Stimulated activated CD8-positive, alpha-beta memory T cell treated with anti-CD3 and anti-CD28 coated beads, Interleukin-2, amount 100 ng/mL, for 48 hours (primary cell): ENCODE measurements at places on chromosomes 11 and 22.

DNA sequence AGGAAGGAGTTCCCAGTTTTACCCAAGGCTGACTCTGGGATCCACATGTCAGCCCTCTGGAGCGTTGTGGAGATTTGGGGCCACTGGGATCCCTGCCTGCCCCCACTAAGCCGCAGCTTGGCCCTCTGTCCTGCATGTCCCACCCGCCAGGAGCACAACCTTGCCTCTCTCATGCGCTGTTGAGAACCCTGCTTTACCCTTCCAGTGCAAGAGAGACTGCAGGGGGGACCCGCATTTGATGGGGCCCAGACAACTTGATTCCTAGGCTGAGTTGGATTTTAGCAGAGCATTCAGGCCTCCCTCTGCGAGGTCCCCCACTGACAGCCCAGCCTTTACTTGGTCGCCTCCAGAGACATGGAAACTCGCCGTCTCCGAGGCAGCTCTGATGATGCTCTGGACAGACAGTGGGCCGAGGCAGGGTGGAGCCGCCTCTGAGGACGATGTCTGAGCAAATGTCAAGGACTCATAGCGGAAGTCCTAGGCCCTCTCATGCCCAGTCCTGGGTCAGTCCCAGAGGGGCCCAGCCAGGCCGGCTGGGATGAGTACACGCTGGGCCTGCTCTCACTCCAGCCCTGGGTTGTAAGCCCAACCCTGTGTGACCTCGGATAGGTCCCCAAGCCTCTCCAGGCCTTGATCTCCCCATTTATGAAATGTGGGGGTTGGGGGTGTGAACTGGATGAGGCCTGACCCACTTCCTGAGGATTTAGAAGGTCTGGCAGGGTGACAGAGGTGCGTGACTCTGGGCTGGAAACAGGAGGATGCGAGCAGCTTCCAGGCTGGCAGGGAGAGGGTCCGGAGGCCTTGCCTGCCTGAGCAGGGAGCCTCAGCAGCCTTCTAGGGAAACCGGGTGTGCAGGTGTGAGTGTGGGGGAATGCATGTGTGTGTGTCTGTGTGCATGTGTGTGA is 630 bp downstream of the CD5 start:
- no peak for DNase-seq

DNA sequence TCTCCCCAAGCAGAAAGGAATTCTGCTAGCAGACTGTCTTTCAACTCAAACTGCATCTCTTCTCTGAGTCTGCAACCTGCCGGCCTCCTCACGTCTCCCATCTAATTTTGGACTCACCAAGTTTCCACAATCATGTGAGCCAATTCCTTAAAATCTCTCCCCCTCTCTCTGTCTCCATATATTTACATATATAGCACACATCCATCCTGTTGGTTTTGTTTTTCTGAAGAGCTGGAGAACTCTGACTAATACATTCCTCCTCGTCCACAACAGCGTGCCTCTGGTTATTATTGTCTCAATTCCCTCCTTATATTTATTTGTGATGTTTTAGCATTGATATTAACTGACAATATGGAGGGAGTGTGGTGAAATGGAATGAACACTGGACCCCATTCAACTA is 29.6 kb upstream of the FJX1 start:
- DNase-seq = no peak

DNA sequence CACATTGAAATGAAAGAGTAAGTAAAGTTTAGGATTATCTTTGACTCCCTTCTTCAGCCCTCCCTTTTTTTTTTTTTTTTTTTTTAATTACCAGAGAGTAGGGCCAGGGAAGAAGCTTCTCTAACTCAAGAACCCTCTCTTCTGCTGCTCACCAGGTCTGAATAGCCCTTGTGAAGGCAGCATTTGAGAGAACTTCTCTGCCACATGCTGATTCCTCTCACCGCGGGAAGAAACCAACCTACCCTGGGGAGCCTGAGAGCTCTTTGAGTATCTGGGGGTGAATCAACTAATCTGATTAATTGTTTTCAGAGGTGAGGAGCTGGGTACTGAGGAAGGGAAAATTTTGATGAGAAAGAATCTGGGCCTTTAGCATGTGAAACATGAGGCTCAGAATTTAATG is 434.5 kb upstream of the CCDC90B start:
- DNase-seq = no peak

GRCh38 chr11:118004543-118005223 is 18.5 kb downstream of the IL10RA start:
- no peak for DNase-seq

- no peak for DNase-seq
Observed at GRCh38 chr22:29445508-29445907, 7.1 kb downstream of the RFPL1 start.

DNA sequence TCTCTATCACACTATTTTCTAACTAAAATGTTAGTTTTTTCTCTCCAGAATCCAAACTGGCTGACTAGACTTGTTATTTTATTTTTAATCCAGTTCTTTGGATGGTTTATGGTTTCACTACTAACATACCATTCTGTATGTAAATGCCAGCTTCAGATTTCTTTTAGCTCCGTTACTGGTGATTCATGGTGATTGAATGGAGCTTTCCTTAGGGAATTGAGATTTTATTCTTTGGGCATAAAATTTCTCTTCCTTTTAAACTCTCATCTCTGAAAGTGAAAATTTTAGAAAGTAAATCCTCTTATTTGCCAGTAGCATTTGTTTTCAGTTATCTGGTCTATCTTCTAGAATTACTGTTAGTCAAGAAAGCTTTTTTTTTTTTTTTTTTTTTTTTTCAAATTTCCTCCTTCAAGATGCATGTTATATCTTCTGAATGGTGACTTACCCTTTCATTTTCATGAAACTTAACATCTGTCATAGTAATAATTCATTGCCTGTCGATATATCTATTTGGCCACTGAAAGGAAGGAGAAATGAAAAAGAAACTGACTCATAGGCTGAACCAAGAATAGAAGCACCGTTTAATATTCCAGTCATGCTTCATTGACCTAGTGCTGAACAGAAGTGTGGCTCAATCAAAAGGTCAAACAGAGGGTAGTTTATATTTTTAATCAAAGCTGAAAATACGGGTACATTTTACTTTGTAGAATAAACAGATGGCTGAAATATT is 6.4 kb downstream of the ENDOD1 start:
- no peak for DNase-seq

DNA sequence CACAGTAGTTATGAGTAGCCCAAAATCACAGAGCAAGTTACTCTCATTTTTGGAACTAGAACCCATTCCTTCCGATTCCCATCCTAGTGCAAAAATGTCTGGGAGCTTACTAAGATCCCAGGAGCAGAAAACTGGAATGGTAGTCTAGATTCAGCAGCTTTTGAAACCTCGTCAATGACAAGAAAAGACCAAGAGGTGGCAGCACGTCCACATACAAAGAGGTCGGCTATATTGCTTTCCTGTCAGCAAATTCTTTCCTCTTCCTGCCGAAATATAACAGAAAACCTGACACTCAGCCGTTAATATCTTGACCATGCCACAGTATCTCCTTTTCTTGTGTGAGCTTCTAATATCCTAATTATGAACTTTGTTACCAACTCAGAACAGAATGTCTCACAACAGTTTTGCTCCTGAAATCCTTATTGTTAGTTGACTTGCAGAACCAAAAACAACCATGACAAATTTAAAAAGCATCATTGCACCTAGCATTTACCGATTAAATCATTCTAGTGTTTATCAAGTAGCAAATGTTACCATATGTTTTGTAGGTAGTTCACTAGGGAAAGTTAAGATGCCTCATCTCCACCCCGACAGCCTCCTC is 92.8 kb upstream of the OR9G4 start:
- DNase-seq = no peak

DNA sequence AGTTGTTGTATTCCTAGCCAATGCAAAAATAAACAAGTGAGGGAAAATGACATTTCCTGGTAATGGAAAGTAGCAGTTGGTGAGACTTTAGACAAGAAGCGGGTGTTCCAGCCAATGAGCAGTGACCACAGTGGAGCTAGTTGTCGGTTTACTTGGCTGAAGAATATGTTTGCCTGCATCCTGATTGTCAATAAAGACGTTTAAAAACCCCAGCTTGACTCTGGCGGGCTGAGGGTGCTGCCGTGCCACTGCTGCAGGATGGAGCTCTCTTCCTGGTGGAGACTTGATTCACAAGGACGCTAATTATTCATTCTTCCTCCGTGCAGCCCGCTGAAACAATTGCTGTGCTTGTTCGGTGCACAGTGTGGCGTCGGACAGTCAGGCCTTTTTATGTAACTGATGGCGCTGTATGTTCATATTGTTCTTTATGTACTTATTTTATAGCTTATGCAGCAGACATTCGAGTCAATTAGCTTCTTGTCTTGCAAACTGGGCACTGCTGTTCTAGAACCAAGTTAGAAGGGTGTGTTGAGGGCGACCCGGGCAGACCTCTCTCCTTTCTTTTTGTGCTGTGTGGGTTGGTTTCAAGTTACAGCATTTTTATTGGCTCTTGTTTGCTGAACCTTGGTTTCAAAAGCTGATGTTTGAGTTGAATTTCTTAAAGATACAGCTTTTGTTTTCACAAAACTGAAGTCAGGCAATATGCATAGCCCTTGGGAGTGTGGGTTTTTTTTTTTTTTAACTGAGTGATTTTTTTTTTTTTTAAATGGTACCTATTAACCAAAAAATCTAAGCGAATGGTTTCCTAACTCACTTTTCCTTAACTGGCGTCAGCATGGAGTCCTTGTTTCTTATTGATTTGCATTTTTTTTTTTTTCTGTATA is 153.9 kb downstream of the TEAD1 start:
- no peak for DNase-seq

DNA sequence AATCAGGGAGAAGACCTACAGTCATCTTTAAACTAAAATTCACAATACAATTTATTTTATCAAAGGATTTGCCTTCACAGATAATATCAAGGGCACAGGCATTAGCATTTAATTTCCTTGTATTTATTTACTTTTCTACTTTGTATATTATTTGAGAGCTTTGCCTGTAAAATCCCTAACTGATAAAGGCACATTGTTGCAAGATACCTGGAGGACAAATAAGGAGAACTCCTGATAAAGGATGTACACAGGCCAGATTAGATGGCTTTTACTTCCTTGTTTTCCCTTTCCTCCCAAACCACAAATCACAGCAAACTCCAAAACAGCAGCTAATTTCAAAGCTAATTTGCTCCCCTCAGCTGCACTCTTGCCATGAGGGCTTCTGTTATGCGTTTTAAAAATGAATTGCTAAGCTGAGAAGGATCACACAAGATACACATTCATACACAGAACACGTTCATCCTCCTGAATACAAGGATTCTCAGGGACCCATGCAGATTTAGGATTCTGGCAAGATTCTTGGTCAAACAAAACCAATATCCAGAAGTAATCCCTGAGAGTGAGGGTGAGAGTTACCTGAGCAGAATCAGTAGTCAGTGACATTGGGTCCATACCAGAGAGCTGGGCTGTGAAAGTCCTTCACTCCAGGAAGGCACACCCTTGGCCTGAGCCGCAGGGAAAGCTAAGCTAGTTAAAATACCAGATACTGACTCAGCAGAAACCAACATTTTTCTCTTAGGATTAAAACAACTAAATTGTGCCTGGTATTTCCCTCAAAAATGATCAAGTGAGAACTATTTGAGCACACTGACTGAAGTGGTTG is 100.3 kb upstream of the CLPB start:
- no peak for DNase-seq

- DNase-seq = no peak
Observed at GRCh38 chr11:81092522-81092921, 1641.1 kb downstream of the FAM181B start.

DNA sequence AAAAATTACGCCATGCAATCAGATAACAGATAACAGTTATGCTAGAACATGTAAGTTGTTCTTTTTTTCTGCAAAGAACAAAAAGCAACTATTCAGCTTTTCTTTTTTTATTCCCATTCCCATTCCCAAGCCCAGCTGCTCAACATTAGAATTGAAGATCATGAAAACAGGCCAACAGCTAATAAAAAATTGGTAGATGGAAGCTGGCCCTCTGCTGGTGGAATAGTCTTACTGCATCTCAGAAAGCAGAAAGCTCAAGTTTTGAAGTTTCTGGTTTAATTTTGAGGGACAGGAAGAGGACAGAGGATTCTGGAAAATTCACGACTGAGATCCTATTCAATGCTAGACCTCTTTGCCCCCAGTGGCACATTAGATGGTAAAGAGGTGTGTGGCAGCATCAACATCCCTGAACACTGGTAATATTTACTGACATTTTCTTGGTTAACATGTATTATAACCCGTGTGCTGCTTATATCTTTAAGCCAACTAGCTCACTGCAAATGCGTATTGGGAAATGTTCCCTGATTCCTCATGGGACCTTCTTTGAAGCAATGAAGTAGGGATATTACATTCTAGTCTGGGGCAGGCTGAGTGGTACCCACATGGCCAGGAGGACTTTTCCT is 591.2 kb downstream of the OPCML start:
- no peak for DNase-seq

GRCh38 chr22:24753914-24754313 is 20.6 kb downstream of the PIWIL3 start:
- DNase-seq = no peak

DNA sequence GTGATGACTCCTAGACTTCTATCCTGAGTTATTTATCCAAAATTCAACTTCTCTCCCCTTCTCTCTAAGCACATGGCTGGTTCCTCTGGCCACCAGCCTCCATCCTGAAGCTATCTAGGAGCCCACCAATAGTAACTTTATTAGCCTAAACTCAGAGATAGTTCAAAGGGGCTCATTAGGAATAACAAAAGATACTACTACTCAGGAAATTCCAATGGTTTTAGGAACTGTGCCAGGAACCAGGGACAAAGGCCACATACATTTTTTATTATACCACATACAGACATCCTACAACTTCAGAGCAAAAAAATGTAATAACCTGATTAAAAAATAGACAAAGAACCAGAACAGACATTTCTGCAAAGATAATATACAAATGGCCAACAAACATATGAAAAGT is 27.9 kb downstream of the SLC25A17 start:
- DNase-seq = no peak
